Brain (organoid and tissue), 16 donors: ENCODE measurements at places on chromosomes 6 and 20.

GRCh38 chr6:169839029-169839481 is 87.6 kb downstream of the ERMARD start:
- peak; percentile 44 for DNase-seq

- no peak for DNase-seq
Observed at GRCh38 chr20:12306107-12306506, 388.4 kb downstream of the BTBD3 start.

- no peak for DNase-seq
Observed at GRCh38 chr20:46739431-46740213, 30.2 kb downstream of the SLC2A10 start.

DNA sequence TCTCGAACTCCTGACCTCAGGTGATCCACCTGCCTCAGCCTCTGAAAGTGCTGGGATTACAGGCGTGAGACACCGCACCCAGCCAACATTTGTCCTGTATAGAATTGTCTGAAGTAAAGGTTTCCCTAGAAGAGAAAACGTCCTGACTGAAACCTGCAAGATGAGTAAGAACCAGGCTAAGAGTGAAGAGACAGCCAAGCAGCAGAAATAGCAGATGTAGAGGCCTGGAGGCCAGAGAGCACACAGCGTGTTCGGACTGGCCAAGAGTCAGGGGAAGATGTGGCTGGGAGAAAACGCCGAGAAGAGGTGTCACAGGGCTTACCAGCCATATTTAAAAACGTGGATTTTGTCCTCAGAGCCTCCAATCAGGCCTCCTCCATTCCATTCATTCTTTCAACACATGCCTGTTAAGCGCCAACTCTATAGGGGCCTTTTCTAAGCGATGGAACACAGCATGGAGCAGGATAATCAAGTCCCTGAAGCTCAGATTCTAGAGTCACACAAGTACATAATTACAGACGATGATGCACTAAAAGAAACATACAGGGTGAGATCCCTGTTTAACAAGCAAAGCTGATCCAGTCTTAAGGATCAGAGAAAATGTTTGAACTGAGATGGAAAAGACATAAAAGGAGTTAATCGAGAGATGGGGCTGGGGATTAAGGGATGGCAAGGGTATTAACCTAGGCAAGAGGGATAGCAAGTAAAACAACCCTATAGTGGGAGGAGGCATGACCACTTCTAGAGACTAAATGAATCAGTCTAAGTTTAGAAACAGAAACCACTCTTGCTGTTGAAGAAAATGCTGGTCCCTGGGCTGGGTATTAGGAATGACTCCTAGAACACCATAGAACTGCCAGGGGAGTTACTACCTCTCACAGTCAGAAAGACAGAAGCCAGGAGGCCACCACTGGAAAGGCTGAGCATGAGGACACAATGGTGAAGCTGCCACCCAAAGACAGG is 4.8 kb downstream of the ZCCHC3 start:
- DNase-seq, result no peak

DNA sequence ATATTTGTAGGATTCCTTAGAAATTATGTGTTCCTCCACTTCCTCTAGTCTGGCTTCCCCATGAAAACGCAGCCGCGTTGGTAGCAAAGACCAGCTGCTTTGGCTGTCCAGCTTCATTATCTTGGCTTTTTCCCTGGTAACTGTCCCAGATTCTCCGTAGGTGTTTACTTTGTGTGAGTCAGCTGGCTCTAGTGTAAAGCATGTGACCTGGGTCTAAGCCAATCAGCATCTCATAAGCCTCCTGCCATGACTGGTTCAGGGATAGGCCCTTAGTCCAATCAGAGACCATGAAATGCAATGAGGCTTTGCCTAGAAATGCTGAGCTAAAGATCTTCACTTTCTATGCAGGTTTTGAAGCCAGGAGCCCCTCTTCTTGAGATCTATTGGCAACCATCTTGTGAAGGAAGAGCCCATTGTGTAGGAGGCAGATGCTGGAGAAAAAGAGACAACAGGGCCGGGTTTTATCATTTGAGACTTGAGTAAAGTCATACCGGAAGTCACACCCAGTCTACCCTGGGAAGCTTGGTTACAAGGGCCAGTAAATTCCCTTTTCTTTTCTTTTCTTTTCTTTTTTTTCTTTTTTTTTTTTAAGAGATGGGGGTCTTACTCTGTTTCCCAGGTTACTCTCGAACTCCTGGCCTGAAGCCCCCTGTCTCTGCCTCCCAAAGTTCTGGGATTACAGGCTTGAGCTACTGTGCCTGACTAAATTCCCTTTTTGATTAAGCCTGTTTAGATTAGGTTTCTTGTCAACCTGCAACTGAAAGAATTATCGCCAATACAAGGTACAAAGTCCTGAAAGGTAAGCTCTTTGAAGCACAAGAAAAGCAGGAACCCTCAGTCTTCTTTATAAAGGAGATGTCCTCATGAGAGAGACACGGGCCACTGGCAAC is 256.5 kb upstream of the RREB1 start:
- peak; percentile 37 for DNase-seq

GRCh38 chr20:31837896-31838397 is 7.5 kb downstream of the FOXS1 start:
- no peak for DNase-seq

DNA sequence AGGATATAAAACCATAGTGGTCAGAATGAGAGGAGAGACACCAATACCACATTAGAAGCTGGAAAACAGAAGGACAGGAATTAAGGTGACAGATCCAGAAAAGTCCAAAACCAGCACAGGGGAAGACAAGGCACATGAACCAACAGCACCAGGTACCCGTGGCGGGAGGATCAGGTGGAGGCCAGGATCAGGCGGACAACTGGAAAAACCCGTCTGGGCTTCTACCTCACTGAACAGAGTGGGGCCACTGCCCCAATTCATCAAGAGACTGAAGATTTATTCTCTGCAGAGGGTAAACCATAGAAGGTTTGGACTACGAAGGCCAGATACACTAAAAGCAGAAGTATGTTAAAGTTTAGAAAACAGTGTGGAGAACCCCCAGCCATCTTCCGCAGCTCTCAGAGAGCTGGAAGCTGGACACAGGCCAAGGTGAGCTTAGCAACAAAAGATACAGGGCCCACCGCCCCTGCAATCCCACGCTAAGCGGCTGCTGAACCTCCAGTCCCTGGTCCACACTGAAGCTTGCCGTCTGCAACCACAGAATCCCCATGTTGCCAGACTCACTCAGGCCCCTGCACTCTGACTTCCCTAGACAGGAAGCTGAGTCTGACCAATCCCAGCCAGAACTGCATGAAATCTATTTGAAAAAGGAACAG is 29.9 kb downstream of the ABHD12 start:
- DNase-seq, result peak; percentile 10

GRCh38 chr20:34941226-34941625 is 14.4 kb downstream of the GSS start:
- no peak for DNase-seq

DNA sequence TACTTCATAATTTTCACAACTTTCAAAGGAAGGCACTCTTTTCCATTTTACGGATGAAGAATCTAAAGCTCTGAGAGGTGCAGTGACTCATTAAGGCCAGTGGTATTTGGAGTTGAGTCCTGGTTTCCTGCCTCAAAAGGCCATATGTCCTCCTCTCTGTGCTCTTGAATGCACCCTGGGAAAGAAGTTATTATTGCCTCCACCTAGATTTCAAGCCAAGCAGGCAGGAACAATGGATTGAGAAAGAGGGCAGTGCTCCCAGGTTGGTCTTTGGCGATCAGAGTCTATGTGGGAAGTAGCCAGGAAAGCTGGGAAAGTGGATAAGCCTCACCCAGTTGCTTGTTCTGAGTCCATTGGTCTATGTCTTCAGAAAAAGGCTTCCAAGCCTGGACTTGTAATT is 165.0 kb downstream of the MAFB start:
- no peak for DNase-seq

GRCh38 chr6:116004841-116005815 is 55.6 kb downstream of the FRK start:
- DNase-seq, result no peak

DNA sequence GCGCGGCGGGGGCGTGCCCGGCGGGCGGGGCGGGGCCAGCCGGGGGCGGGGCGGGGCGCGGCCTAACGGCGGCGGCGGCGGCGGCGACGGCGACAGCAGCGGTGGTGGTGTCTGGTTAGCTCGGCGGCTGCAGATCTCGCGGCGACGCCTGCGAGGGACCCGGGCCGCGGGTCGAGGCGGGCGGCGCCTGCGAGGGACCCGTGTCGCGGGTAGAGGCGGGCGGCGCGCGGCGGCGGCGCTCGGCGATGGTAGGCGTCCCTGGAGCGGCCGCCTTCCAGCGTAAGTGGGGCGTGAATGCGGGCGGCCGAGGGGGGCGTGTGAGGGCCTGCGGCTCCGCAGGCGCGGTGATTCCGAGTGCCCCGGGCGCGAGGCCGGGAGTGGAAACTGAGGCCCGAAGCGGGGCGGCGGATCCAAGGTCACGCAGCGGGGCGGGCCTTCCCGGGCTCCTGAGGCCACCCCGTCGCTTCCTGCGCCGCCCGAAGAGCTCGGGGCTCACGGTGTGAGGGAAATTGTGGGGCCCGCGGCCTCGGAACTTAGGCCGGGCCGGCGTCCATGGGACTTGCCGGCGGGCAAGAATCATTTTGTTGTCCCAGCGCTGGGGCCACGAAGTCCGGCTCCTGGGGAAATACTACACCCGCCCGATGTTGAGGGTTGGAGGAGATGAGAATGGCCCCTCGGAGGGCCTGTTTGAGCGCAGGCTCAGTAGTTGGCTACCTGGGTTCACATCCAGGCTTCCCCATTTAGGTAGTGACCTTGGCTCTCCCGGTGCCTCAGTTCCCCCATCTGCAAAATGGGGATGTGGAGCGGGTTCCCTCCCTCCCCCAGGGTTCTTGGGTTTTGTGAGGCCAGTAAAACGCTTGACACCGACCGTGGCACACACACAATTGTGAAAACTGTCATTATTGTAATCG is at the start of gene CBFA2T2:
Gene CBFA2T2, plus strand, starts transcription at position 74 of the 911 bp plus-strand sequence. Its CDS starts 172 bp downstream, at position 246.
- DNase-seq, result no peak

DNA sequence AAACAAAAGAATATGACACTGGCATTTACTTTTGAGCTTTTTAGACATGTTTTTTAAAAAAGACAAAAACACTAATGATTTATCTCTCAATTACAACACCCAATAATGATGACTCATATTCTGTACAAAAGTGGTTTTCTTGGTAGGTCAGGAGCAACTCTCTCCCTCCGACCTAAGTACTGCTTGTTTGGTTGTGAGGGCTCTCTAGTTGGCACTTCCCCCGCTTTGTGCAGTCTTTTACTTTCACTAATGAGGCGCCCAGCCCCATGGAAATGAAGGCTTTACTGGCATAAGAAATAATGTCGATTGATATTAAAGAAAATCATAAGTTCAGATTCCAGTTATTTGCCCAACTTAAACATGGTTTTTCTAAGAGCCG is 1.3 kb downstream of the KPNA5 start:
- DNase-seq, result peak; percentile 37

- no peak for DNase-seq
Observed at GRCh38 chr20:4973330-4974097, 27.8 kb downstream of the SLC23A2 start.

DNA sequence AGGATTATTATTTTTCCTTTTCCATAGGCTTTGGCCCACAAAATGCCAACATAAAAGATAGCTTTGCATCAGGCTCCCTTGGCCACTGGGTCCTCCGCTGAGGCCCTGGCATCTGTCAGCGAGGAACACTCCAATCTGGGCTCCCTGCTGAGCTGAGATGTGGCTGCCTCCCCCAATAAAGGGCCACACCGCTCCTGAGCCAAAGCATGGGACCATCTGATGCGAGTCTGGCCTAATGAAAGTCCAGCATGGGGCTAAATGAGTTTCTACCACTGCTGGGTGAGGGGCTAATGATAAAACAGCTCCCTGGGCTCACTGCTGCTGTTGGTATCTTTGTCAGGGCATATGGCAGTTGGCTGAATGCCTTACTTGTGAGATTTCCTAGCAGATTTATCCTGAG is 817.5 kb upstream of the SLC35B3 start:
- peak; percentile 74 for DNase-seq

GRCh38 chr6:138977646-138978167 is 10.3 kb downstream of the REPS1 start:
- no peak for DNase-seq

DNA sequence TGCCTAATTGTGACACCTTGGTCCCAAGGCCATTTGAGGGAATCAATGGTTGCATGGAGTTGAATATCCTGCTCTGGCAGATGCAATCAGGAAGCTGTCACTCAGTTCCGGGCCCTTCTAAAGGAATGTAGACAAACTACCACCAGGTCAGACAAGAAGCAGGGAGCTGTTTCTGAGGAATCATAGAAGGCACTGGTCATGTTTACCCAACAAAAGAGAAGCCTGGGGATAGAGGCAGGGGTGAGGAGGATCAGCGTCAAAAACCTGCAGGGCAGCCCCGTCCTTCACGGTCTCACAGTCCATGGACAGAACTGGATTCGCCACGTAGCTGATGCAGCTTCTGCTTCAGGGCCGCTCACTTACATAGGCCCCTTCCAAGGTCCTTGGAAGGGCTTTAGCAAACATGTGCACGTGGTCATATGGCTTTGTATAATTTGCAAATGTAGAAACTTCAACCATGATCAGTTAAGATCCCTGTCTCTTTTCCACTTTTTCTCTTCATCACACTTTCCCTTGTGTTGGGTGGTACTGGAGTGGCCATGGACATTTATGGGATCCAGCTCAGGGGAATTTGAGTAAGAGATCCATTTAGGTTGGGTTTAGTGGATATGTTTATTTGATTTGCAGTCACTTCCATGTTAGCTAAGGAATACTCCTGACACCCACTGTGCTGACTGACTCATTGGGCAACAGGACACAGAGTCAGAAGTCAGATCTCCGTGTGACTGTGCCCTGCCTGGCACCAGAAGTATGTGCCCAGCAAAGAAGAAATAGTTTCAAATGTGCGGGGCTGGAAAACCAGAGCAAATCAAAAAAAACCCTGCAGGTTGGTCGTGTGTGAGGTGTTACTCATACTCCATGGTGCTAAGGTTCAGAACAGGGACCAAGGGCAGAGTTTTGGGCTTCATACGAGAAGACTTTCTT is 60.0 kb upstream of the ZFAND3 start:
- no peak for DNase-seq

- DNase-seq, result peak; percentile 22
Observed at GRCh38 chr20:22575087-22575721, 9.2 kb downstream of the FOXA2 start.

GRCh38 chr6:79408256-79408974 is 128.8 kb downstream of the LCA5 start:
- DNase-seq, result no peak
